ENCODE measurements at places on chromosomes 12 and 14.
A peak's percentile ranks its signal among the peaks of the same experiment; 100 is the strongest.

DNA sequence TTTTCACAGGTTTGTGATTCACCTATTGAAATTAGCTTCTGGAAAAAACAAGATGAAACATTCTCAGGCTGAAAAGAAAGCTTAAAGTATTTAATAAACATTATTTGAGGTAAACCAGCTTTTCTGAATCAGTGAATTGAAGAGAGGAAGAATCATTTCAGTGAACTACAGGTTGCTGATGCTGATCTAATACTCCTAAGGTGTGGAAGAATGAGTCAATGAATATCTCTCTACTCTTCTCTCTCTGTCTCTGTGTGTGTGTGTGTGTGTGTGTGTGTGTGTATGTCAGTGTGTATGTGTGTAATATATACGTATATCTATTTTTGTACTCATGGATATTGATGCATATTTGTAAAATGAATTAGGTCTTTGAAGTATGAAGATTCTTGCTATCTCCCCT, 312.2 kb downstream of the SSPN start:
- DNase-seq: no peak

- DNase-seq: no peak
These were observed 202.5 kb downstream of the VRK1 start for GRCh38 chr14:96999654-97000155.

- DNase-seq: no peak
These were observed 23.1 kb upstream of the RNASE12 start for GRCh38 chr14:20614038-20614840.

DNA sequence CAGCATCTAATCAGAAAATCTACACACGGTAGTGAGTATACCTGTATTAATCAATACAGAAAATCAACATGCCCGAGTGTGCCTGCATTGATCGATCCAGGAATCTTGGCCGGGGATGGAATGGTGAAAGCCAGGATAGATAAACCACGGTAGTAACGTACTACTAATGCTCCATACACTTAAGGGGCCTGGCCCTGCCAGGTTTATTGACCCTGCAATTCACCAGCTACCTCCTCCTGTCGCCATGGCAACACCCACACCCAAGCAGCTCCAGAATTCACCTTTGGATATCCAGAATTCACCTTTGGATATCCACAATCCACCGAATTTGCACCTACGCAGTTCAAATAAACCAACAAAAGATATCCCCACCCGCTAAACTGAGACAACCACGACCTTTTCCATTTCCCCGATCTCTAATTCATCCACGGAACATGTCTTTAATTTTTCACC, 14.8 kb upstream of the CALM1 start:
- DNase-seq: no peak

DNA sequence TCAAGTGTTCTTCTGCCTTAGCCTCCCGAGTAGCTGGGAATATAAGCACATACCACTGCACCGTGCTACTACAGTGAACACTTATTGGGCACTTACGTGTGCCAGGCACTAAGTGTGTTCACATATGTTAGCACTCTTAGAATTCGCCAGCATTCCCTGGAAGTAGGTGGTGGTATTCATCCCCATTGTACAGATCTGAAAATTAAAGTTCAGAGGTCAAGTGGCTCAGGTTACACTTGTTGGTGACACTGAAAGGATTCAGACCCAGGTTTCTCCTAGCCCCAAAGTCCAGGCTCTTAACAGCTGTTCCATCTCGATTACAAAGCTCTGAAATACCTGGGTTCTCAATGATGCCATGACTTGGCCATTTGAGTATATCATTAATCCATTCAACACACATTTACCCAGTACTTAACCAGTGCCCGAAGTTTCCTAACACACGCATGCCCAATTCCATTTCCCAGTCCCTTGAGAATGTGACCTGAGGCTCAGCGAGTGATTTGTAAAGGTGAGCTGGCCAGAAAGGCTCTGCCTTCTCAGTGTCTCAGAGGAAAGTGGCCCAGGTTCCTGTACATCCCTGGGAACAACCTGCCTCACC, 4.8 kb downstream of the MVK start:
- DNase-seq: no peak

GRCh38 chr14:51176839-51177238, 63.2 kb upstream of the TMX1 start:
- DNase-seq: no peak

DNA sequence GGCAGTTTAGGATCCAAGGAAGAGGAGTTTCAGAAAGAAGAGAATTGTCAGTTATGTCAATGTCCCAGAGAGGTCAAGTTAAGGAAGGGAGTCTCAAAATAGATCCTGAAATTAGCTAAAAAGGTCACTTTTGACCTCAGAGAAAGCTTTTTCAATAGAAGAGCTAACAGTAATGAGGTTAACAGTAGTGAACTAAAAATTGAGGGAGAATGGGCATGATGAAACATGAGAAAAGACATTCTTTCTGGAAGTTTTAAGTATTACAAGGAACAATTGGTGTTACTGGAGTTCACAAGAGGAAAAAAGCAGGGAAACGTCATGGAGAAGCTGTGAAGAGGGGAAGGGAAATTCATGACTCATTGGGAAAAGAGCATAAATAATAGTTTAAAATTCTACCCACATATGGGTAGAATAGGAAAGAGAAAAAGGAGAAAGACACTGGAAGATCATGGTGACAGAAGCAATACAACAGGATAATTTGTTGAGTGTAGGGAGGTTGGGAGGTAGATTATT, 381.2 kb upstream of the FAR2 start:
- no peak for DNase-seq

- no peak for DNase-seq
These were observed 12.8 kb downstream of the FBLN5 start for GRCh38 chr14:91934554-91935285.

GRCh38 chr14:75453817-75454434, 26.1 kb downstream of the JDP2 start:
- peak; percentile 34 for DNase-seq

DNA sequence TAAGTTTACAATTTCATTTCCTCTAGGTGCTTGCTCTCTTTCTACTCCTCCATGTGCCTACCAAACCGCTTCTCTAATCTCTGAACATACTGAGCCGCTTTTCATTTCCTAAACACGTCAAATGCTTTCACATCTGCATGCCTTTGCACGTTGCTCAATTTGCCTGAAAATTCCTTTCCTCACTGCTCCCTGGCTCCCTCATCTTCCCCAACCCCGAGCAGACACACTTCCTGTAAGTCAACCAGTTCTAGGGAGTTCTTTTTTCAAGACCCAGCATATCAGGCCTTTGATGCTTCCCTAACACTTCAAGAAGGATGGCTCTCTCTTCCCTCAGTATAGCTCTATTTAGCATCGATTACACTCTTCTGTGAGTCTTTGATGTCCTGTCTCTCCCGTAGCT, 50.3 kb downstream of the LMO3 start:
- DNase-seq: no peak

GRCh38 chr14:92654239-92654901, 94.1 kb downstream of the LGMN start:
- no peak for DNase-seq

GRCh38 chr12:71732357-71732712, 22.3 kb upstream of the RAB21 start:
- no peak for DNase-seq

GRCh38 chr12:58321414-58321813, 380.0 kb downstream of the ATP23 start:
- no peak for DNase-seq

DNA sequence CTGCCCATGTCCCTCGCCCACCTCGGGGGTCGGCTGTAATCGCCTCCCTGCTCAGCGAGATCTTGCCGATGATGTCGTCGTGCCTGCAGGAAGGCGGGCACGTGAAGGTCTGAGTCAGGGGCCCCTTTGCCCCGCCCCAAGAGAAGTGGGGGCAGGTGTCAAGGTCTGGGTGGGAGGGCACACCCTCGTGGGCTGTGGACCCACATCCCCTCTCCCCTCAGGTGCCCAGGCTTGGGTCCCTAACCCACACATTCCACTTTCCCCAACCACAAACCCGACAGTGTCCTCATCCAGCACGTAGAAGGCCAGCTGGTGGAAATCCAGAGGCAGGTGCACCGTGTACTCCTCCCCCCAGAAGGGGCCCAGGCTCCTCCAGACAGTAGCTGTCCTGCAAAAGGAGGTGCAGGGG, 7.8 kb downstream of the RASAL1 start:
- DNase-seq: no peak

GRCh38 chr12:123491056-123491455, 33.1 kb downstream of the SNRNP35 start:
- no peak for DNase-seq

DNA sequence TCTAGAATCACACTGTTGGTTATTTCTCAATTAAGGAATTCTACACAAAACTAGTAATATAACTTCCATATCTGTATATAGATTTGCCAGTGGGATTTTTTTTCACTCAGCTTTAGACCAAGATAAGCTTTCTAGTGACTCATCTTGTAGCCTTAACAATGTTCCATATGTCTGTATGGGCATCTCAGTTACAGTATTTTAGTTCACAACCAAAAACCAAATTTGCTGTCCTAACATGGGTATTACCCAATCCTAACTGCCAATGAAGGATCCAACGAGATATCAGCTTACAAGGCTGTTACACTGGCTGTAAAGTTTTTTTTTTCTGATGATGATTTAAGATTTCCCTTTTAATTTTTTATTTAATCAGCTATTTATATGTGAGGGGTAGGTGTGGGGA, 31.5 kb upstream of the KRR1 start:
- no peak for DNase-seq

DNA sequence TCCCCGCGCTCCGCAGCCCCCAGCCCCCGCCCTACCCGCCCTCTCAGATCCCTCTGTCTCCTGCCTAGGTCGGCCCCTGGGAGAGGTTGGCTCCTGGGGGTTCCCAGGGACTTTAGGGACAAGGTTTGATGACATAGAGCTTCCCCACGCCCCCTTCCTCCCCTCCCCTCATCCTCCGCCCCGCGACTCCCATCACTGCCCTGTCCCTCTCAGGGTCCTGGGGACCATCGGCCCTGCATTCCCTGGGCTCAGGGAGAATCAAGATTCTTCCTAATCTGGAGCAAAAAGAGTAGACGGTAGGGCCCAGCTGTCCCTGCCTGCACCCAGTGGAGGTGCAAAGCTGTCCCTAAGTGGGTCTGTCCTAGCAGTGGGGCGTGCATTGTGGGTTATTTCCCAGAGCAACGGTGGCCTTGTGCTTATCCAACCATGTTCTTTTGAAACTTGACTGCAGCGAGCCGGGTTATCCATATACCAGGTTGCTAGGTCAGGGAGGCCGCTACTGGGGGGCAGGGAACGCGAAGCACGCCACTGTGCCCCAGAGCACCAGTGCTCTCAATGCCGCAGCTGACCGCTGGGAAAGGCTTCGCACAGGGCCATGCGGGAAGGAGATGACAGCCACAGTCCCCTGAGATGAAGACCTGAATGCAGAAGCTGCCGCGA, 124.4 kb upstream of the PRMT8 start:
- no peak for DNase-seq

- DNase-seq: no peak
These were observed 305.5 kb downstream of the AEBP2 start for GRCh38 chr12:19744705-19745218.

DNA sequence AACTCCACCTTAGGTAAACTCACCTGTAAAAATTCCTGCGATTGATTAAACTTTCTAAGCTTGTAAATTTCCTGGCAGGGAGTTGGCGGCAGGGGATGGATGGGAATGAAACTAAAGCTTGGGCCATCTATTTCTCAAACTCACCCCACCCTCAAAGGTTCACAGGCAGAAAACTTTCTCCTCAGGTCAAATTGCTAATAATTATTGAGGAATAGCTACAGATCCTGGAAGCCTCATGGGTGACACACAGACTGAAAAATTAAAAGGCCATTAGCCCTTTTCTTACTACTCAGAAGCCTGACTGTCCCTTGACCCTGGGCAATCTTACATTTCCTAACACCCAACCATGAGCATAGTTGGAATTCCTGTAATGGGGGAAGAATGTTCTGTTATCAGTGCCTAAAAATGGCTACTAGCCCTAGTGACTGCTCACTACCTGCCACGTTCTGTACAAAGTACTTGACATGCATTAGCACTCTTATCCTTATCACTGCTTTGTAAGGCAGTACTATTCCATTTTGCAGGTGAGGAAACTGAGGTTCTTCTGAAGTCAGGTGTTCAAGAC, 12.4 kb upstream of the SYNDIG1L start:
- no peak for DNase-seq

GRCh38 chr14:62943202-62943601, 102.1 kb downstream of the KCNH5 start:
- DNase-seq: no peak

GRCh38 chr12:55838361-55838760, 4.4 kb downstream of the MMP19 start:
- no peak for DNase-seq

GRCh38 chr14:51447411-51447810, 204.3 kb upstream of the FRMD6 start:
- DNase-seq: no peak

- DNase-seq: no peak
These were observed 1093.3 kb downstream of the SLC16A7 start for GRCh38 chr12:60689137-60689536.

GRCh38 chr12:86367137-86367536, 110.9 kb upstream of the MGAT4C start:
- DNase-seq: no peak

GRCh38 chr14:25350021-25350420, 300.1 kb upstream of the STXBP6 start:
- DNase-seq: no peak

- DNase-seq: no peak
These were observed 16.8 kb downstream of the FLVCR2 start for GRCh38 chr14:75595226-75595625.

GRCh38 chr14:103627073-103628025, 1.7 kb upstream of the KLC1 start:
- no peak for DNase-seq

DNA sequence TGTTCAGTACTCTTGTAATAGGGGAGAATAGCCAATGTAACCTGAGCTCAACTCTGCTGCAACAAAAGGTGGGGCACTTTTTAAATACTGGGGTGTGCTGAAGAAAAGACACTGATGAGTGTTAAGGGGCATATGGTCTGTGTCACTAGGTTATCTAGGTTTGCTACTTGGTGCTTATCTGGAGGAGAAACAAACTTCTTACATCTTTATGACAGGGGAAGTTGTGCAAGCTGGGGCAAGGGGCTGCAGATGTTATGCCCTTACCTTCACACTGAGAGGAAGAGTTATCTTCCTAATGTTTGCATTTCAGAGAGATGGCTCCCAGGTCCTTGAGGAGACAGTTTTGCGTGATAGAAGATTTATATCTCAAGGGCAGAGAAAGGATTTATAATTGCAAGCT, 90.9 kb upstream of the PKP2 start:
- DNase-seq: no peak
